ENCODE measurements at places on chromosomes 7 and 10.

- no peak for DNase-seq
Observed at GRCh38 chr10:127198721-127199120, 2.3 kb upstream of the INSYN2A start.

DNA sequence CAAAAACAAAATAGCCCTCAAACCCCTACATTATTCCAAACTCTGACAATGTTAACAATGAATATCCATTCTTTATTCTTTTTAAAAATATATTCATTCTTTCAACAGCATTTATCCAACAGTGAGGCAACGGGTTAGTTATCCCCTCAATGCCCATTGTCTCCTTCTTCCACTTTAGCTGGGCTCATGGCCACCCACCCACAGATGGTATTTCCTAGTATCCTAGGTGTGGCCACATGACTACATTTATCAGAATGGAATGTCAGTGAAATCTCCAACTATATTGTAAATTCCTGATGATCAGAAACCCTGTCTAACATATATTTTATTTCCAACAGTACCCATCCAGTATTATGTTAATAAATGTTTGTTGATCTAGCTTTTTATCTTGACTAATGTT, 13.6 kb downstream of the HOXA1 start:
- no peak for DNase-seq

DNA sequence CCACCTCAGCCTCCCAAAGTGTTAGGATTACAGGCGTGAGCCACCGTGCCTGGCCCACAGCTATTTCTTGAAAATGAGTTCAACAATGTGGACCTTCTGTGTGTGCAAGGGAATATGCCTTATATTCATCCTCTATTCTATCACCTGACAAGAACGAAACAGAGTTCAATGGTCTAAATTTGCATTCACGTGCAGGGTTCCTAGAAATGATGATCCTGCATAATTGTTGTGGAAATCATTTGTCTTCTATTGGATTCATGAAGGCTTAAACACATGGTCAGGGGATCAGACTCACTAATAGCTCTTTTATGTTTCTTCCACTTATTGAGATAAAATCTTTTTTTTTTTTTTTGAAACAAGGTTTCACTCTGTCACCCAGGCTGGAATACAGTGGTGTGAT, 23.7 kb downstream of the PAPSS2 start:
- no peak for DNase-seq

DNA sequence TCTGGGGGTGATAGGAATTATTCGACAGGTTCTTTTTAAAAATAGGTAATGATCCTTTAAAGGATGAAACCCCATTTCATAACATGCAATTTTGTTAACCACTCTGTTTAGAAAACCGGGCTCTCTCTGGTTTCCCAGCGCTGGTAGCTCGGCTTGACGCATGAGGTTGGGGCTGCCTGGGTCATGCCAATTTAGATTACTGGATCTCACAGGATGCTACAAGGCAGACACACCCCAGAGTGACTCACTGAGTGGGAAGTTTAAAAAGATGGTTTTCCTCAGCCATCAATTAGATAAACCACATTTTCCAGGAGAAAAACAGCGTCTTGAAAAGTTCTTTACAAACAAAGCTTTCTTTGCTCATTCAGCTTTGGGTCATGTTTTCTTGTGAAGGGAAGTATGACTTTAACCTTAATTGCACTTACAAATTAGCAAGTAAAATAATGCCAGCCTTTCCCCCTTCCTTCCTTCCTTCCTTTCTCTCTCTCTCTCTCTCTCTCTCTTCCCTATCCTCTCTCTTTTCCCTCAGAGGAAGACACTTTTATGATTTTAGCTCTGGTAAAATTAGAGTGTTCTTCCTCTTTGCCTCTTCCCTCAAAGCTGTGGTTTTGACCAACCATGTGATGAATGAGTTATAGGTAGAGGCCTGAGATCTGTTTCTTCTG, 99.8 kb downstream of the EPDR1 start:
- DNase-seq = no peak

GRCh38 chr10:26969145-26969926, 108.6 kb upstream of the ABI1 start:
- DNase-seq = peak; percentile 70

DNA sequence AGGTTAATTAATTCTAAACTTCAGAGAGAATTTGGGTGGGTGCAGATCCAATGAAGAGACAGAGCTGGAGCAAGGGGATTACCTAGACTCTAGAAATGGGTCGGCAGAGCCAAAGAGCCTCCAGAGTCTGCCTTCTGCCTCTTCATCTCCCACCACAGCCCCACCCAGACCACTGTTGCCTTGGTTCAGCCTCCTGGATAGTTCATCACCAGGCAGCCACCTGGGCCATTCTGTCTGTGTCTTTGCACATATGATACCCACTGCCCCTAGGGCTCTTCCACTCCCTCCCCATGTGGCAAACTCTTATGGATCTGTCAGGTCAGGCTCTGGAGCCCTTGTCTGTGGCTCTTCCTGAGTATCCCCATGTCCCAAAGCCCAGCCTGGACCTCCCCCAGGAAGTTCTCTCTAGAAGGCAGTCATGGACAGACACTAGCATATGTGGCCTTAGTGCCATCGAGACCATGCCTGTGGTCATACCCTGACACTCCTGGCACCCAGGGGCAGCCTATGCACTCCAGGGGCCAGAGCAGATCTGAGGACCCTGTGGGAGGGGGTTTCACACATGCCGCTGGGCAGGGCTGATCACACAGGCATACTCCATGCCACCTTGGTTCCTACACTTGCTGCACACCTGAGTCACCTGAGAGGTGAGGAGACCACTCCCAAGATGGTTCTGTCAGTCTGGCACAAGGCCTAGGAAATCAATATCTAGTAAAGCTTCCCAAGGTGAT, 41.6 kb downstream of the FRMPD2 start:
- DNase-seq = no peak

DNA sequence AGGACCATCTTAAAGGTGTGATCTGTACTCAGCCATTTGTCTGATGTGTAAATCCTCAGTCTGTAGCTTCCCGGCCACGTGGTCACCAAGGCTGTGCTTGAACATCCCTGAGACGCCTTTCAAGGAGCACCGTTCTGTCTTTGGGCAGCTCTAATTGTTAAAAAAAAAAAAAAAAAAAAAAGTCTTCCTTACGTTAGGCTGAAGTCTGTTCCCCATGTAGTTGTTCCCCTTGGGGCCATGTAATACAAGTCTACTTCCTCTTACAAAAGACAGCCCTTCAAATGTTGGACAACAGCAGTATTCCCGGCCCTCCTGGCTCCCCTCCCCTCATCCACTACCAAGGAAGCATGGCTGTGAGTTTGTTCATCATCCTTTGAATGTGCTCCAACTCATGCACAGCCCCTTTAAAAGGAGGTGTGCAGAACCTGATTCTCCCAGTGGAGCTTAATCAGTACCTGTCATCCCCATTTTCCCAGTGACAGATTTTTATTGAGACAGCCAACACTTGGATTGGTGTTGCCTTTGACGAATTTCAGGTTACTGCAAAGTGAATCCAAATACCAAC, 392.2 kb upstream of the GALNT17 start:
- DNase-seq = no peak

DNA sequence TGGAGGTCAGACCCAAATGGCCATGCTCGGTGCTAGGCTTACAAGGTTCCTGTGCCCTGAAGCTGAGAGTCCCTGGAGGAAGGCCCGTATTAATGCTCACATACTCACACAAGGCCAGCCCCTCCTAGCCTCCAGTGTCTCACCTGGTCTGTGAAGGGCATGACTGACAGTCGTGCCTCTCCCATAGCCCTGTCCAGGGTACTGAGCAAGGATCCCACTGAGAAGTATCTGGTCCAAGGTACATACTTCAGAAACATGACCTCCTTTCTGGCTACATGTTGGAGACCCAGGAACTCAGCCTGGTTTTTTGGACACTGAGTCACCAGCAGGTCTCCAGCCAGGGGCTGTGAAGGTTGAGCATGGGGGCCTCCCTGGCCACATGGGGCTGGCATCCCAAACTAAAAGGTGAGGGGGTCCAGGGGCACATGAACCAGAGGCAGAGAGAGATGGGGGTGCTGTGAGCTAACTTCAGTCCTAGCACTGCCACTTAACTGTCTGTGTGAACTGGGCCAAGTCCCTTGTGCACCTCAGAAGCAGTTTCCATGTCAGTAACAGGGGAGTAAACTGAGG, 17.6 kb upstream of the RASGEF1A start:
- no peak for DNase-seq

- no peak for DNase-seq
Observed at GRCh38 chr7:11665357-11665756, 166.6 kb downstream of the THSD7A start.

GRCh38 chr10:78953113-78953798, 115.5 kb upstream of the ZMIZ1 start:
- DNase-seq = peak; percentile 79

DNA sequence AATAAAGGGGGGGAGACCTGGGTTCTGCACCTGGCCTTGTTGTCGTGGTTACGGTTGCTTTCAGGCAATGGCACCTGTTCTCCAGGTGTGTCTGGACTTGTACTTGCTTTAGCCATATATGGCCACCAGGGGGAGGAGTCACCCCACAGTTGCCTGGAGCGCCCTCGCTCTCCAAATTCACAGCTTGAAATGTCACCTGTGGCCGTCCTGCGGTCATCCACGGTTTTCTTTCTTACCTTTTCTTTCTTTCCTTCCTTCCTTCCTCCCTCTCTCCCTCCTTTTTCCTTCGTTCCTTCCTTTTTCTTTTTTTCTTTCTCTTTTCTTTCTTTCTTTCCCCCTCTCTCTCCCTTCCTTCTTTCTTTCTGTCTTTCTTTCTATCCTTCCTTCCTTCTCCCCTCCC, 157.2 kb upstream of the ZNF92 start:
- peak; percentile 23 for DNase-seq

DNA sequence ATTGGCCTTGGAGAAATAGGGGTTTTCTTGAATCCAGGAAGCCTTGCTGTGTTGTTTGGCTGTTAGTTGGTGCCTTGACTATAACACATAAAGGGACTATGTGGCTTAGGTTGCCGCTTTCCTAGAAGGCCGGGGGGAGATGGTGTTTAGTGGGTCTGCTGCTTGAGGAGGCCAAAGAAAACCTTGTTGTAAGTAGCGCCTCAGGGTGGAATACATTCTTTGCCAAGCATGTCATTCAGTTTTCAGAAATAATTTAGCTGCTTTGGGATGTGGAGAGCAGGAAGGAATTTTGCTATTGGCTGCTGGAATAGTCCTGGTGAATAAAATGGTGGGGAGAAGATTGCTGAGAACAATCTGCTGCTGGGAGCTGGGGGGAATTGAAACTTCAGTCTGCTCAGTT, 132.9 kb upstream of the WNT16 start:
- DNase-seq = peak; percentile 35

GRCh38 chr7:159046300-159046699, 98.4 kb downstream of the VIPR2 start:
- no peak for DNase-seq

DNA sequence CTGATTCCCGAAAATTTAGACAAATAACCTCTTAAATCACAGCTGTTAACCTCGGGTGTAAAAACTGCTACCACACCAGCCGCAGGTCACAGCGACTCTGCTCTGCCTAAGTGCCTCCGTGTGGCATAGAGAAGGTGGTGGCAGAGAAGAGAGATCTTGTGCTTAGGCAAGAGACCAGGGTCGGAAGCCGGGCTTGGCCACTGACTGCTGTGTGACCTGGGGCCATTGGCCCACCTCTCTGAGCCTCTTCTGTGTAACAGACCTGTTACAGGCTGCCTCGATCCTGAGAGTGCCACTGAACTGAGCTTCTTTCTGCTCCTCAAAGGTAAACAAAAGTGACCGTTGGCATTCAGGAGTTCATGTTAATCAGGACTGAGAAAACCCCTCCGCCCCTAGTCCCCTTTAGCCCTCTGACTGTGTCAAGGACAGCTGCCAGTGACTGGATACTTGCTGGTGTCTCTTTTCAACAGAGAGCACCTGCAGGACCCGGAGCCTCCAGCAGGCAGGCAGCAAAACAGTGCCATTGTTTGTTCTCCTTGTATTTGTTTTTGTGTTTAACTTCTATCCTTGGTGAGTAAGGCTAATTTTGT, 36.5 kb downstream of the ZMIZ1 start:
- DNase-seq = no peak

DNA sequence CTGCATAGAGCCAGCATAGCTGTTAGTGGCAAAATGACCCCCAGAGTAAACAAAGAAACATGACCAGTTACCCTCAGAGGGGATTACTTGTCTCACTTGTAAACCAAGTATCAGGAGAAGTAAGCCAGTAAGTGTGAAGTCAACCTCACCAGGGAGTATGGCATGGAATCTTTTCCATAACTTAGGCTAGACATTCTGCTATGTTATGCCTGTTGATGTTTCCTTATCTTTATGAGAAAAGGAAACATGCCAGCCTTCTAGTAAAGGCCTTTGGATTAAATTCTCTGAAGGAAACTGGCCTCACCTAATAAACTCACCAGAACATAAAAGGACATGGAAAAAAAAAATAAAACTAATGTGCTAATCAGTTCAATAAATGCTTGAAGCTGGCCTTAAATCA, 87.7 kb downstream of the SEM1 start:
- DNase-seq = no peak

DNA sequence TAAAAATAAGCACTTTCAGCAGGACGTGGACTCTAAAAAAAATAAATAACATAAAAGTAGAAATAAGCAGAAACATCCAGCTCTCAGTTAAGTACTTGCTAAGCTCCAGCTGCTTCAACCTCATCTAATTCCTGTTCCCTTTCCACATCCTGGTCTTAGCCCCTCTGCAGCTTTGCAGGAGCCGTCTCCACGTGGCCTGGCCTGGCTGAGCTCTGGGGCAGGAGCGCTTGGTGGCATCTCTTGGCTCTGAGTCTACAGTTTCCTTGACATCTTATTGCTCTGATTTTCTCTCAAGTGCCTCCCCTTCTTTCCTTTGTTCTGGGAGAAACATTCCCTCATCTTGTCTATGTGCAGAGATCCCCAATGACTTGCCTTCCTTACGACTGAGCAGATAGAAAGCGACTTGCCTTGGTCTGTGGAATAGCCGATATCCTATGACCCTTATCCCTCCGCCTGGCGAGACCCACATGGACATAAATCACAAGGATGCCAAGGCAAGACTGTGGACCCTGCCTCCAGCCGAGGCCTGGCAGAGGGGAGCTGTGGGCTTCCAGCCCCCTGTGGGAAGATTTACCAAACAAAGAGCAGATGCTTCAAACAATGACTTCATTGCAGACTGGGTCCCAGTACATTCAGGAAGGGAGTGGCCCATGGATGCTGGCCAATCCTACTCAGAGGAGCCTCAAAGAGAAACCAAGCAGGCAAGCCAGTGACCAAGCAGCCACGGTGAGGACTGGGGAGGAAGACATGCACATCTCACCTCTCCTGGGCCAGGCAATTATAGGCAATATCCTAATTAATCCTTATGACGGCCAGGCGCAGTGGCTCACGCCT, 61.9 kb downstream of the SPOCK2 start:
- DNase-seq = peak; percentile 16

GRCh38 chr7:148723846-148724245, 25.1 kb downstream of the CUL1 start:
- no peak for DNase-seq

DNA sequence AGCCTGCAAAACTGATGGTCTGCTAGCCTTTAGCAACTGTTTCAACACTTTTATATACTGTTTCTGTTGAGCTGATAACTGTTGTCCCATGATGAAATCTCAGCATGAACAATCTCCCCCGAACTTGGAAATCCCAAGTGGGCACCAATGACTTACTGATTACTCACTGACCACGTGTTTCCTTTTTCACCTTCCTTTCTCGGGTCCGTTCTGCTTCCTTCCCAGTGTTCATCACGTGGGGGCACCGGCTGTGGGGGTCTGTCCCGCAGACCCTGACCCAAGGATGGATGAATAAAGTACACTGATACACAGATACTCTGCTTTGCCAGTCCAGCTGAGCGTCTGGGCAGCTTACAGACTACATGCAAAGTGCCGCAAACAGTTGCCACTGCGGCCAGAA, 39.0 kb upstream of the RASGEF1A start:
- peak; percentile 33 for DNase-seq

- DNase-seq = no peak
Observed at GRCh38 chr7:143385891-143386781, 5.0 kb downstream of the ZYX start.
